Thoracic aorta (tissue), 2 donors: ENCODE measurements at places on chromosomes 7 and 10.

DNA sequence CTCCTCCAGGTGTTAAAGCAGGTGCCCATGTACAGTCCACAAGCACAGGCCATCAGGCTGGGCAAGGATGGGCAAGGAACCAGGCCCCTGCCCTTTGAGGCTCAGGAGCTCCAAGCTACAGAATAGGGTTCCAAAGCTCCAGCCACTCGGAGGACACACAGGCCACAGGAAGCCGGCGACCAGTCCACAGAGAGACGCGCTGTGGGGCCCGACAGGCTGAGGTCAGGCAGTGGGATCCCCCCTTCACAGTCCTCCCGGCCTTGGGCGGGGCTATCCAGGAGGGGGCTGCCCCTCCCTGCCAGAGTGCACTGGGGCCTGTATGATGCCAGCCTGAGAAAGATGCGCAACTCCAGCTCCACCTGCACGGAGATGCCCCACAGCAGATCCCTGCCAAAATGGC lies 34.0 kb downstream of the MAD1L1 start:
- DNase-seq: no peak

DNA sequence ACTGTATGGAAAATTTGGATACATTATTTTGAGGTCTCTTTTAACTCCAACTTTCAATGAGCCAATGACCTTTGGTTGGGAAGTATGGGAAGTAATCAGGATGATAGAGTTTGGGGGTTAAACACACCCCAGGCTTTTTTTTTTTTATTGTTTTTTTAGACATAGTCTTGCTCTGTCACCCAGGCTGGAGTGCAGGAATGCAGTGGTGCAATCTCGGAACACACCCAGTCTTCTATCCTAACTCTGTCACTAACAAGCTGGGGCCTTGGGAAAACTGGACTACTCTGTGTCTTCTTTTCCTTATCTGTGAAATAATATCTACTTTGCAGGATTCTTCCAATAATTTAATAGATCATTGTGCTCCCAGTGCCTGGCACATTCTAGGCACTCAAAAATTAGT lies 37.6 kb upstream of the AGBL3 start:
- DNase-seq: no peak

GRCh38 chr10:31071232-31072005 lies 39.8 kb upstream of the ZNF438 start:
- DNase-seq: no peak

DNA sequence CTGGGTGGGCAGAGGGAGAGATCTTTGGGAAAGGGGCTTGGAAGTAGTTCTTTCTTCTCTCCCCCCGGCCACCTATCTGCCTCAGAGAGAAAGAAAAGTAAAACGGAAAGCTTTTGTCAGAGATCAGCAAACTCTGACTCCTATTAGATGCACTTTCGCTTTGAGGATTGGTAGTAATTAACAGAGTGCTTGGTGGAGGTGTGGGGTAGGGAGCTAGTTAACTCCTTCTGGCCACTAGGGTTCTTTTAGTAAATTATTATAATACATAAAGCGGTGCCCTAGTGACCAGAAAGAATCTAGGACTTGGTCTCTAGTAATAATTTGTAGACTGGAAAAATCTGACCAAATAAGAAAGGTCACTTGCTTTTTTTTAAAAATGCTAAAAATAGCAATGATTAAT lies 54.6 kb downstream of the CPVL start:
- no peak for DNase-seq

DNA sequence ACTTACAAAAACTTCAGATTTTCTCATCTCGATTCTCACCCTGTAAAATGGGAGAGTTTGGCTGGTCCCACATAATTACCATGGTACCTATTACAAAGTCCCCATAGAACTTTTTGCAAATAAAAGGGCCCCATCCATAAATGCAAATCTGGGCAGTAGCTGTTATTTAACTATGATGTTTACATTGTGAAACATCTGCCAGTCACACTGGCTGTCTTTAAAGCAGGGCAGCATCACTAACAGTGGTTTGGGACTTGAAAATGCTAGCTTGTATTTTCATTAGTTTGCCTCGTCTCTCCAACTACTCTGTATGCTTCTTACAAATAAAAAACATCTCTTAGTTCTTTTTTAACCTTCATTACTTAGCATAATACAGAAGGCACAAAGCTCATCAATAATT lies 240.7 kb downstream of the FZD1 start:
- DNase-seq: no peak

DNA sequence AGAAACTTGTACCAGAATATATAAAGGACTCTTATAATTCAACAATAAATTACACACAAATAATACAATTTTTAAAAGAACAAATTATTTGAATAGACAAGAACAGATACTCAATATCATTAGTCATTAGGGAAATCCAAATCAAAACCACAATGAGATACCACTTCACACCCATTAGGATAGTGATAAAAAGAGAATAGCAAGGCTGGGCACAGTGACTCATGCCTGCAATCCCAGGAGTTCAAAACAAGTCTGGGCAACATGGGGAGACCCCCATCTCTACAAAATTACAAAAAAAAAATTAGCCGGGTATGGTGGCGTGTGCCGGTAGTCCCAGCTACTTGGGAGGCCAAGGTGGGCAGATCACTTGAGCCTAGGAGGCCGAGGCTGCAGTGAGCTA lies 52.2 kb upstream of the KCNIP2 start:
- DNase-seq: no peak

DNA sequence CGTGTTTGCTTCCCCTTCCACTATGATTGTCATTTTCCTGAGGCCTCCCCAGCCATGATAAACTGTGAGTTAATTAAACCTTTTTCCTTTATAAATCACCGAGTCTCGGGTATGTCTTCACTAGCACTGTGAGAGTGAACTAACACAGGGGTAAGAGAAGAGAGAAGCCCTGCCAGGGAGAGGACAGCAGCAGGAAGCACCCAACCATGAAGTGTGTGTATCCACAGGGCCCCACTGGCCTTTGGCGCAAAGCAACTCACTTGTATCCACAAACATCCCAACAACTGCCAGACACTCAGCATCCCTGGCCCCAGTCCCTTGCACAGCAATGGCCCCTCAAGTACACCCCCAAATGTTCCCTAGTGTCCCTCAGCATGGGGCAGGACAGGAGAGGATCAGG lies 115.1 kb downstream of the MAD1L1 start:
- DNase-seq: no peak

DNA sequence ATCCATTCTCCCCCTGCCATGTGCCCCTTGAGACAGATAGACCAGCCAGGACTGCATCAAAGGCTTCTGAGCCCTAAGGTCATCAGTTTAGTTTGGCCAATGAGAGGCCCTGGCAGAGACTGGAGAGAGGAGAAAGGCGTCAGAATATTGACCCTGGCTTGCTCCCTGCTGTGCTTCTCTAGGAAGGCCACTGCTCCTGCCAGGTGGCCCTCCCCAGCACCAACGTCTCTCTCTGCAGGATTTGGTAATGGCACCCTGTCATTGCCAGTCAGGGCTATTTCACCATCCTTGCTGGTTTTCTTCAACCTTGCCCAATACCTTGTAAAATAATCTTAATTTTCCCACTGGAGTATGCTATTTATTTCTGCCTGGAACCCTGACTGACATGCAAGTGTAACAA lies 38.8 kb upstream of the ZRANB1 start:
- DNase-seq: no peak

- DNase-seq: no peak
Measured at GRCh38 chr7:111985798-111986197, 220.4 kb downstream of the DOCK4 start.

DNA sequence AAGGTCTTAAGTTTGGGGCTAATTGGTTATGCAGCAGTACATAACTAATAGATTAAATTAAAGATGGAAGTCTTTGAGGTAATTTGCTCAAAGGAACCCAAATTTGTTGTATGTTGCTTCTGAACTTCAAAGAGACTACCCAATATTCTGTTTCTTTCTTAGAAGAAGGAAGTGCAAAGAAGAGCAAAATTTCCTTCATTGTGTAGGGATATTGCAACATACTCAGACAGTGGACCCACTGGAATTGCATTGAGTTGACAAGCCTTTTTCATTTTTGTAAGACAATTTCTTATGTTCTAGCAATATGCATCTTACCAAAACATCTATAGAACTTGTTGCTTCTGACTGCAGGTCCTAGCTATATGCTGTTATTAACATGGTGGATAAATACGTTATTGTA lies 527.8 kb downstream of the SH2D4B start:
- no peak for DNase-seq

DNA sequence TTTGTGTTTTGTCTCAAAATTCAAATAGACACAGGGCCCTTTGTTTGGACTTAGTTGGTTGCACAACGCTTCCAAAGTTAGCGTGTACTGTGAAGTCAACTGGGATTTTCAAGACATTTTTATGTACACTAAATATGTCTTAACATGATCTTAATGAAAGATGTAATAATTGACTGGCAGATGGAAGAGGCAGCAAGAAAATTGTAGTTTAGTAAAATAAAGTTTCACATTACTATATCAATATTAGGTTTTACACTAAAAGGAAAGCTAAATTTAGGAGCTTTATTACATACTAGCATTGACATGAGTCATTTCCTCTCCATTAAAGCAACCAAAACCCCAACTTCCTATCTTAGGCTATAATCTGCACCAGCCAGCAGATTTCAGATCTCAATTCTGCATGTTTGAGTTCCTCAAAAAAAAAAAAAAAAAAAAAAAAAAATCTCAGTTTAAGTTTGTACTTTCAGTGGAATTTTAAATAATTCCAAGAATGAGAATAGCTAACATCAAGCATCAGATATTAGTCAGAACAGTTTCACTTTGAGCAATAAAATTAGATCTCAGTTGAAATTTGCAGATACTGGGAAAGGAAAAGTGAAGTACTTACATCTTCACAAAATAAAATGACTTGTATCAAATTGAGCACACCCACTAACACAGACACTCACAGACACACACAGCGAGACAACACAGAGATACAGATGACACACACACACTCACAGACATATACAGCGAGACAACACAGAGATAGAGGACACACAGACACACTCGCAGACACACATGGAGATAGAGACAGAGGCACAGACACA lies 346.6 kb upstream of the KLF6 start:
- DNase-seq: no peak

DNA sequence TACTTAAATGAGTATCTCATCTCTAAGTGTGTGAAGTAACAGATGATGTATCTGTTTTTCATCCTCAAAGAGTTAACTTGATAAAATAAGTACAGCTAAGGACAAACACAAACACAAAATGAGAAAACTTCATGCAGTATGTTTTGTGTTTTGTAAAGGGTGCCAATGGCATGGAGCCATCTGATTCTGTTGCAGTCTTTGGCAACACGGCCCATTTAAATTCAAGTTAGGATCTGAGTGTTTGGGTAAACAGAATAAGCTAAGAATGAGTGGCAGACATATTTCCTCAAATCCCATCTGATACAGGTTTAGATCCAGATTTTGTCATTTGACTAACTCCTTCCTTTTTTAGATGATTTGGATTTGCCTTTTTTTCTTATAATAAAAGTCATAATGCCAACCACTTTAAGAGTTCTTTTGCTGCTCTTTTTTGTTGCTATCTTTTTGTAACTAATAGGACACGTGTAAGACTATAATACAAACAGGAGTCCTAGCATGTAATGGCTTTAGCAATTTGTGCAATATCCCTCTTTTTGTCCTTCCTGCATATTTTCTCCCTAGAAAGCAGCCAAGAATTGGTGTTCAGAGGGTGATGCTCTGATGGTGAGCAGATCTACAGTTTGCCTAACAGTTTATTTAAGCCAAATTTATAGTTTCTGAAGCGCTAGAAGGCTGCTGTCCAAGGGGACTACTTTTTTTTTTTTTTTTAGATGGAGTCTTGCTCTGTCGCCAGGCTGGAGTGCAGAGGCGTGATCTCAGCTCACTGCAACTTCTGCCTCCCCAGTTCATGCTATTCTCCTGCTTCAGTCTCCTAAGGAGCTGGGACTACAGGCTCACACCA lies 18.9 kb upstream of the ACTA2 start:
- DNase-seq: no peak

- no peak for DNase-seq
Measured at GRCh38 chr10:119616882-119617570, 20.3 kb upstream of the TIAL1 start.

- DNase-seq: no peak
Measured at GRCh38 chr10:50396491-50397311, 145.4 kb upstream of the ASAH2 start.

- DNase-seq: no peak
Measured at GRCh38 chr10:113435881-113436280, 117.0 kb upstream of the HABP2 start.

DNA sequence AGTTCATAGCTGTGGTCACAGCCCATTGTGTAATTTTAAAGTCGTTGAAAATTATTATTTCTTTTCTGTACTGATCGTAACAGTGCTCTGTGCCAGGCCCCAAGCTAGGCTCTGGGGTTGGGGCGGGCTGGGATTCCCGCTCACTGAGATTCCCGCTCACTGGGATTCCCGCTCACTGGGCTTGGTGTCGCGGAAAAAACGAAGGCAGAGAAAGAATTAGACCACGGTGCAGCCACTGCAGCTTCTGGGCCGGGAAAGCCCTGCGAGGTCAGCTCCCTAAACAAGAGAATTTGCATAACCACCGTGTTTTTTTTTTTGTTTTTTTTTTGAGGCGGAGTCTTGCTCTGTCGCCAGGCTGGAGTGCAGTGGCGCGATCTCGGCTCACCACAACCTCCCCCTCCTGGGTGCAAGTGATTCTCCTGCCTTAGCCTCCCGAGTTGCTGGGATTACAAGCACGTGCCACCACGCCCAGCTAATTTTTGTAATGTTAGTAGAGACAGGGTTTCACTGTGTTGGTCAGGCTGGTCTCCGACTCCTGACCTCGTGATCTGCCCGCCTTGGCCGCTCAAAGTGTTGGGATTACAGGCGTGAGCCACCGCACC lies 31.2 kb downstream of the FOXK1 start:
- DNase-seq: no peak
